ENCODE measurements at places on chromosomes 3 and 15. TPM values are rescaled to one million over a fixed set of nuclear protein-coding genes. Genes with fewer than 3 reads are reported as not detected.

- DNase-seq, result no peak
Observed at GRCh38 chr3:197404030-197404429, 105.6 kb upstream of the DLG1 start.

DNA sequence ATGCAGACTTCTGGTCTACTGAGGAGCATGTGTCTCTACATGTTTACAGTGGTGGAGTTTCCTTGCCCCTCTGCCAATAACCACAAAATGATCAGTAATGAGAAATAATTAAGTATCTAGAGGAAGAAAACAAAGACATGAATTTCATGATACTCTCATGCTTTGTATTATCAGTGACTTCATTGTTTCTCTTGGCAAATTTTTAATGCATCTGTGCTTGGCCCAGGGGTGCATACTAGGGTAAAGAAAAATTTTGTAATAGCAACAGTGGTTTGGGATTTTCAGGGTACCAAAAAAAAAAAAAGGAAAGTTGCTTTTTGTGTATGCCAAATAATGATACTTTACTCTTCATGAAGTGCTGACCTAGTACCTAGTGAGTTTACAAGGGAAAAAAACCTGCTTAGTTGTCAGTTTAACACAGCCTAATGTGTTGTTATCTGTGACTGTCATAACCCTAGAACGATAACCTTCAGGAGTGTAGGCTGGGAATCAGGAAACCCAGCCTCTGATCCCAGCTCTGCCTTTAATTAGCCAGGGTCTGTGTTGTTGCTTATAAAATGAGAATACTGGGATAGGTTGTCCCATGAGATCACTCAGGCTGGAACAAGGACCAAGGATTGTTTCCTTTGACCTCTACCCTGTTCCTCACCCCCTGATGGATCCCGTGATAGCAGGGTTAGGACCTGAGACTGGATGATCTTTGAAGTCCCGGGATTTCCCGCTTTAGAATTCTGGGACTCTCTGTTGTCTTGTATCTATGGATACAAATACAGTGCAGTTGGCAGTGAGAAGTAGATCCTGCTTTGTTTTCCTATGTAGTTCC lies 117.5 kb downstream of the CMSS1 start:
- peak; percentile 57 for DNase-seq

DNA sequence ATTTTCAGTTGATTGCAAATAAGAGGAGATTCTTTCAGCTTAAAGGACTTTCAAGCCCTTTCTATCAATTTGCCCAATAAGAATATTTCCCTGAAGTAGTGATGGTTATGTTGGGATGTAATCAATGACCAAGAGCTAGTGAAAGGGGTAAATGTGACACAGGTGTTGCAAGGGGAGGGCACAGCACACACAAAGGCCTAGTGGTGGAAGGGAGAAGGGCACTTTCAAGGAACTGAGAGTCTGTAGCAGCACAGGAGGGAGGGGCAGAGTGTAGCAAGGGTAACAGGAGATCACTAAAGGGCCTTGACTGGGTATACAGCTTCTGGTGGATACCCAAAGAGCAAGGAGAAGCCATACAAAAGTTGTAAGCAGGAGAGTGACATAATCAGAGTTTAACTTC lies 217.8 kb upstream of the ARHGEF26 start:
- no peak for DNase-seq

DNA sequence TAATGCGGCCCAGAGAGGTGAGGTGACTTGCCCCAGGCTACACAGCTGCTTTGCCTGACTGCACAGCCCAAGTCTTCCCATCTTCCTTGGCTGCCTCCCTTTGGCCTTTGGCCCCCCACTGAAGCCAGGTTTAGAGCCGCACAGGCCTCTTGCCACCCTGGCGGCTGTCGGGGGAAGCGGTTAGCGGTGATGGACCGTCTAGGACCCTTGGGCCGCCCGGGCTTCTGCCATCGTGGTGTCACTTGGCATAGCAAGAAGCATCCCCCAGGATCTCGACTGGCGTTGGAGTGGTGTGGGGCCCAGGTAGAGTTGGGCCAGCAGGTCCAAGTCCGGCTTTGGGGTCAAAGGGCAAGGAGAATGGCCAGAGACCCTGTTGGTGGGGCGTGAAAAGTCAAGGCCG lies 61.0 kb downstream of the LINGO1 start:
- DNase-seq, result no peak

- no peak for DNase-seq
Observed at GRCh38 chr15:62844564-62845240, 197.8 kb upstream of the TPM1 start.

DNA sequence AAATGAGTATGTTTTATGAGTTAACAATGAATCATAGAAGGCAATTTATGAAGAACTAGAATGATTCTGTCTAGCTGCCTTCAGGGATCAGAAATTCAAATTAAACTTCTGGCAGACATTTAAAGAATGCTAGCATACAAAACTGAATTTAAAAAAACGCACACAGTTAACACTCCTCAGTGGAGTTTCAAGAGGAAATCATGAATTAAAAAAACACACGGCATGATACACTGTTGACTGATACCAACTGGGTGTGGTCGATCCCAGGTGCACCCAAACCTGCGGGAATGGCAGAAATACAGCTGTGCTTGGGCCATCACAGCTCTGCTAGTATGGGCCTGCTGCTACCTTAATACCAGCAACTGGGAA lies 526.0 kb downstream of the FOXP1 start:
- DNase-seq, result peak; percentile 40

GRCh38 chr15:62647202-62647842 lies 395.2 kb upstream of the TPM1 start:
- peak; percentile 63 for DNase-seq

GRCh38 chr3:68060191-68060590 lies 405.8 kb upstream of the SUCLG2 start:
- DNase-seq, result no peak

DNA sequence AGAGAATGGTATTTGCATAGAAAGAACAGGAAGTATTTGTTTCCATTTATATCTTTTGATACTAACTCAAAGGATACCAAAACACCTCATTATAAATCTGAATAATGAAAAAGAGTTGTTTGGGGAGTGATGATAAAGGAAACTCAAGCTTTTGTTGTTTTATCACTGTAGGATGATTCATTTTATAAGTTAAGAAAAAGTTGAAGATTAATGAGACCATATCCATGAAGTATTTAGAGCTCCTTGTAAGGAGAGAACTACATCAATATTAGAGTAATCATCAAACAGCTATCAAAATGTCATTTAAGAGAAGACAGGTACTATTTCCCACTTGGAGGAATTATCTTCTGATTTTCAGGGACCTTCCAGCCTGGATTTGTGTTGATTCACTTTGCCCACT lies 92.5 kb downstream of the EPHB1 start:
- DNase-seq, result no peak

DNA sequence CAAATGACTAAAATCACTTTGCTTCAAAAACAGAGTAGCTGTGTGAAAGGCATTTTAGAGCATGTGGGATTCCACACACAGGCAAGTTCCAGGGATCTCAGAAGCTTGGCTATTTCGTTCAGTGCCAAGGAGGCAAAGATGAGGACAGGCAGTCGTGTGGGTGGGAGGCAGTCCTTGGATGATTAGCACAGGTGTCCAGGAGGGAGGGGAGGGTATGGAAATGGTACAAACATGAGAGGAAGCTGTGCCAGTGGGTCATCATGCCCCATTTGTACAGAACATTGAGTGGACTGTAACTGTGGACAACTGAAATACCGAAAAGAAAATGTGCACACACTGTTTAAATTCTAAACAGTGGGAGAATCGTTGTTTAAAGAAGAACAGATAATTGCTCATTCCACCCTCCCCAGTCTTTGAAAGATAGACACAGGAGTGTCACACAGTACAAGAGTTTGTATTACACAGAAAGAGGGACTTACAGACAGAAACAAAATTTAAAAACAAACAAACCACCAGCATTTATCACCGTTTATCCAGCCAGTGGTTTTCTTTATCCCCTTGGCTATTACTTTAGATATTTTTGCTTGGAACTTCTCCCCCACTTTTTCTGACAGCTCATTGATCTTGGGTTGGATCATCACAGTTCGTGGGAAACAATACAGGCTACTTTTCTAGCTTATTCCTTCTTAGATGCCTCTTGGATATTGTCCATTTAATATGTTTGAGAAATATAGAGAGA lies 122.9 kb downstream of the GREM1 start:
- DNase-seq, result peak; percentile 84

- no peak for DNase-seq
Observed at GRCh38 chr15:38012894-38013293, 78.5 kb downstream of the TMCO5A start.

DNA sequence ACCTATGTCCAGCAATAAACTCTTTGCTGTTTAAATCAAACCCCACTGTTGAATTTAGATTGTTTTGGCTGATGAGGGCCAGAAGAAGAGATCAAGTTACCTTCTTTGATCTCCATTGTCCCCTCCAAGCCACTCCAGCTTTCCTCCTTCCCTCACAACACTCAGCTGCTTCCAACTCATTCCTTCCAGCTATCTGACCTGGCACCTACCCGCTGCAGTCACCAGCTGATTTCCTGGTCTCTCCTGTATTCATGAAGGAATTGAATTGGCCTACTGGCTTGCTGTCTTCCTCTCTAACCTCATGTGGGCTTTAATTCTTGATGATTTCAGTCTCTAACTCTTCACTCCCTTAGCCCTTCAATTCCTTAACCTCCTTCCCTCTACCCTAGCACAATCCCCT lies 40.8 kb upstream of the ABHD17C start:
- DNase-seq, result no peak

DNA sequence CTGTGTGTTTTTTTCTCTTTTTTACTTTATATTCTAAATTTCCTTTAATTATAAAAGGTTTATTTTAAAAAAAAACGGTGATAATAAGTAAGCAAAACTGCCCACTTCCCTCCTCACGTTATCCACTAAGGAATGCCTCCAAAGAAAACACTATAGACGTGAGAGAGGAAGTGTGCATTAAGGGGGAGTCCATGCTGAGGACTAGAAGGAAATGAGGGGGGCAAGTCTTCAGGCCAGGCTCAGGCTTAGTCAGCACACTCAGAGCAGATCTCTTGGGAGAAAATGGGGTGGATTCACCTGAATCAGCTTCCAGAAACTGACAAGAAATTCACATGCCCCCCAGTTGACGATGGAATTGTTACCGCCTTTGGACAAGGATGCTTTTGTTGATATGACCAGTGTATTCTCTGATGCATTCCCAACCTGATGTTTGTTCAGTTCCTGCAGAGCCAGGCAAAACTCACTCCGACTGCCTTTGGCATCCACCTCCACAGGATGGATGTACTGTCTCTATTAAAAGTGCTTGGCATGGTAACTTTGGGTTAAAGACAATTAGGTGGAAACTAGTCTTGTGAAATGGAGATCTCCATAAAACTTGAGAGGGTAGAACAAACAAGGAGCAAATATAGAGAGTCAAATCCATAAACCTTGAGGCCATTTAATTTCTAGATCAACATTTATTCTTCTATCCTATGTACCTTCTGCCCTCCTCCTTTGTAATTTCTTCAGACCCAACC lies 167.8 kb downstream of the MYRIP start:
- DNase-seq, result no peak

GRCh38 chr3:2540115-2540514 lies 441.4 kb downstream of the CNTN4 start:
- DNase-seq, result no peak

- DNase-seq, result no peak
Observed at GRCh38 chr3:82044930-82045705, 283.7 kb upstream of the GBE1 start.

DNA sequence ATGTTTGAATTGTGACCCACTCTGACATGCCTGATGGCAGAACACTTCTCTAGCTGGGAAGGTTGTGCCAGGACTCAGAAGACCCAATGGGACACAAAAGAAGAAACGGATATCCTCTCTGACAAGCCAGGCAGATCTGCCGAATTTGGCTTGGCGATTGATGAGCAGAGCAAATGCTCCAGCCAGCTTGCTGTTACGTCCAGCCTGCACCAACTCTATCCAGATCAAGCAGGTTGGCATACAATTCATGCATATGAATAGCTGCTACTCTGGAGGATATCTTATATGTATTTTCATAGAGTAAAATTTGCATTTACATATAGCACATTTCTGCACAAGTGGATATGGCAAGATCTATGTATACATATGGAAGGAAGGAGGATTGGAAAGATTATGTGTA lies 102.8 kb downstream of the PEX5L start:
- DNase-seq, result no peak

GRCh38 chr3:167854846-167855245 lies 119.3 kb downstream of the SERPINI1 start:
- DNase-seq, result no peak

DNA sequence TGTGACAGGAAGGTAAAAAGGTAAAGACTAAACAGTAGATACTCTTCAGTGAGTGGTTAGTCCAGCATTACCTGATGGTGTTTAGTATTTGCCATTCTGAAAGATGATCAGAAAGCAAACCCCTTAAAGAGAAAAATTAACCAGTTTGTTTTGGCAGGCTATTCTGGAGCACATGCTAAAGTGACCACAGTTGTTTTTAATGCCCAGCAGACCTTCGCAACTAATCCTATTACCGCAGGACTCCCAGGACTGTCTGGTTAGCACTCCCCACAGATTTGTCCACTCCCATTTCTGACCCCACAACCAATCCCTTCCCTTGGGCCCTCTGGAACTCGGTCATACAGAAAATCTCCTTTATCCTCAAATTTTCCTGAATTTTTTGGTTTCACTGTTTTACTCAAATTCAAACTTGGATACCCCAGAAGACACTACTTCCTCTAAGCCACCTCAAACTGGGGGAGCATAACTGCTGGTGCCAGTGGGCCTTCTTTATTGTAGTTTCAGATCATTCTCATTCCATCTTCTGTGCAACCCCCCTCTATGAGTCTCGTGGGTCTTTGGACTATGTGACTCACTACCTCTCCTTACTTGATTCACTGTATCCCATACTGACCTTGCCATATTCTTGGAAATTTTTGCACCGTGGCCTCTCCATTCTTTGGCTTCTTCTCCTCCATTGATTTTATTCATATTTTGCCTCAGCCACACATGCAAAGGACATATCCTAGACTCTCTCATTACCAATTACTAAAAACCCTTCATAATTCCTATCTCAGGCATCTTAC lies 104.4 kb downstream of the RBMS3 start:
- DNase-seq, result peak; percentile 81

DNA sequence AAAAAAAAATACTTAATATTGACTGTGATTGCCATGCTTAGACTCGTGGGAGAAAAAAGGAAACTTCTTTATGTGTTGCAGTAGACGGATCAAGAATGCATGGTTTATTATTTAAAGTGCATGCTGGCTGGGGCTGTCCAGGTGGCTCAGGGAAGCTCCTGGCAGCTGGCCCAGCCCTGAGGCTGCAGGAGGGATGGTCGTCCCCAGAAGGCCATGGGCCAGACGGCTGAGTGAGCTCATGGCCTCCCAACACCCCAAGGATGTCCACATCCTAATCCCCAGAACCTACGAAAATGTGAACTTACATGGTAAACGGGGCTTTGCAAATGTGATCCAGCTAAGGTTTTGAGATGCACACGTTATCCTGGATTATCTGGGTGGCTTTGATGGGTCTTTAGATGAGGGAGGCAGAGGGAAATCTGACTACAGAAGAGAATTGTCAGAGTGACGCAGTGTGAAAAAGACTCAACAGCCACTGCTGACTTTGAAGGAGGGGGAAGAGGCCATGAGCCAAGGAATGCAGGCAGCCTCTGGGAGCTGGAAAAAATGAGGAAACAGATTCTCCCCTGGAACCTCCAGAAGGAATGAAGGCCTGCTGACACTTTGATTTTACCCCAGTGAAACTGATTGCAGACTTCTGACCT lies 29.8 kb downstream of the ADAMTS17 start:
- DNase-seq, result no peak

Gene SLC22A14
- total RNA-seq, result not detected

Gene B3GALNT1
- total RNA-seq, result 28.5 TPM

Gene WNT5A
- total RNA-seq, result 42.4 TPM

Gene CSPG4
- 27.8 TPM for total RNA-seq

Gene HHLA2
- not detected for total RNA-seq

Gene PIK3CA
- total RNA-seq, result 26.6 TPM

Gene USP13
- 14.4 TPM for total RNA-seq

Gene BLM
- total RNA-seq, result 3.8 TPM

Gene CISH
- 1.4 TPM for total RNA-seq

Gene MORC1
- not detected for total RNA-seq

Gene ADAMTS17
- total RNA-seq, result not detected
